NK-92 treated with Interleukin-12 subunit alpha and Interleukin-12 subunit beta, amount 100 ng/mL, for 24 hours (cell line): ENCODE measurements at places on chromosomes 16 and 17.

- DNase-seq = no peak
These were observed 2.4 kb upstream of the SDK2 start for GRCh38 chr17:73646409-73647300.

GRCh38 chr16:46743232-46743719, 4.9 kb downstream of the MYLK3 start:
- no peak for DNase-seq

DNA sequence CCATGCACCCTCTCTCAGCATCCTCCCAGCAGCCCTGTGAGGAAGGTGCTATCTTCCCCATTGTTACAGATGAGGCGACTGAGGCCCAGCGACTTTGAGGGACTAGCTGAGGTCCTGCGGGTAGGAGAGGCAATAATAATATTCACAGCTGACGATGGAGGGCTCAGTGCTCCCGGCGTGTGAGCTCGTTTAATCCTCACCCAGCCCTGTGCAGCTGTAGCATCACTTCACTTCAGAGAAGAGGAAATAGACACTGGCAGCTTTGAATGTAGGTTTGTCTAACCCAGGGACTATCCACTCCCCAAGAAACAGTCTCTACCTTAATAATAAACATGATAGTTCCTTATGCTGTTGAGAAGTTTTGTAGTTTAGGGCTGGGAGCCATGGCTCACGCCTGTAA, 21.6 kb downstream of the LASP1 start:
- DNase-seq = no peak

GRCh38 chr16:68539711-68540239, 684 bp downstream of the ZFP90 start:
- DNase-seq = no peak

DNA sequence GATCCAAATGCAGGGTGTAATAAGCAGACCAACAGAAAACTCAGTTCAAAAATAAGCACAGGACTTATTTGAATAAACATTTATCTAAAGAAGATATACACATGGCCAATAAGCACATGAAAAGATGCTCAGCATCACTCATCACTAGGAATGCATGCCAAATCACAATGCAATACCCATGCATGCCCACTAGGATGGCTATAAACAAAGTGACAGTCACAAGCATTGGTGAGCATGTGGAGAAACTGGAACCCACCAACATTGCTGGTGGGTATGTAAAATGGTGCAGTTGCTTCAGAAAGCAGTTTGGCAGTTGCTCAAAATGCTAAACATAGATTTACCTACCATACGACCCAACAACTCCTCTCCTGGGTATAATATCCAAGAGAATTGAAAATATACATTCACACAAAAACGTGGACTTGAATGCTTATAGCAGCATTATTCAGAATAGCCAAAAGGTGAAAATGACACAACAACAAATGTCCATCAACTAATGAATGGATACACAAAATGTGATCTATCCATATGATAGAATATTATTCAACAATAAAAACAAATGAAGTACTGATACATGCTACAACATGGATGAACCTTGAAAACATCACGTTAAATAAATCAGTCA, 20.1 kb downstream of the UBE2O start:
- no peak for DNase-seq

DNA sequence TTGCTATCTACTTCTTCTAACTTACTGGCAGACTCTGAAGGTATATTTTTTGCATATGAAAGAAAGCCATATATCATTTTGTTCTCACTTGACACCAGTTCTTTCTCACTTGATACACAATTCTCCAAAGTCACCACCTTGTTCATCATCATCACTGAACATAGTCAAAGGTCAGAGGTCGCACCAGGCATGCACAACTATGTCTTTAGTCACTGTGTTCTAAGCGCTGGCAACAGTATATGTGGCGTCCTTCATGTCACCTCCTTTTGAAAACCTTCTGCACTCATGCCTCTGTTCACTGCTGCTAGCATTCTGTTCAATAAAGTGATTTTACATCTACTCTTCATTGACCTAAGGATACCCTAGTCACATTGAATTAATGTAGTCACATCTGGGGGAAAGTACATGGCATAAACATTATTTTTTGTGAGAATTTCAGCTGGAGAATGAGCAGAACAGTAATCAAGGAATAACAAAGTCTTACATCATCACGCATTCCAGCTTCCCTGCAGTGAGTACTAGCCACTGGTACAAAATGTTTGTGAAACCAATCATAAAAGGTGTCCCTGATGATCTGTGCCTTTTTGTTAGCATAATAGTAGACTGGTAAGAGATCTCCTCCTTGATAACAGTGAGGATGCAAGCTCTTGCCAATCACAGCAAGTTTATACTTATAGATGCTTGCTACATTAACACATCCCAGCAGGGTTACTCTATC, 20.5 kb upstream of the TBX4 start:
- no peak for DNase-seq

- DNase-seq = peak; percentile 86
These were observed 42.6 kb upstream of the SKAP1 start for GRCh38 chr17:48472411-48473281.

- no peak for DNase-seq
These were observed 55.0 kb upstream of the MEAK7 start for GRCh38 chr16:84559311-84559932.

DNA sequence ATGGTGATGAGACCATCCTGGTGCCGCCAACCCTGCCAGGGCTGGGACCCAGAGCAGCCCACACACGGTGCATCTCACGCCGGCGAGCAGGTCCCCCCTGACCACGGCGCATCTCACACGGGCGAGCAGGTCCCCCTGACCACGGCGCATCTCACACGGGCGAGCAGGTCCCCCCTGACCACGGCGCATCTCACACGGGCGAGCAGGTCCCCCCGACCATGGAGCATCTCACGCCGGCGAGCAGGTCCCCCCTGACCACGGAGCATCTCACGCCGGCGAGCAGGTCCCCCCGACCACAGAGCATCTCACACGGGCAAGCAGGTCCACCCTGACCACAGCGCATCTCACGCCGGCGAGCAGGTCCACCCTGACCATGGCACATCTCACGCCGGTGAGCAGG, 59.2 kb downstream of the MRM3 start:
- DNase-seq = no peak

DNA sequence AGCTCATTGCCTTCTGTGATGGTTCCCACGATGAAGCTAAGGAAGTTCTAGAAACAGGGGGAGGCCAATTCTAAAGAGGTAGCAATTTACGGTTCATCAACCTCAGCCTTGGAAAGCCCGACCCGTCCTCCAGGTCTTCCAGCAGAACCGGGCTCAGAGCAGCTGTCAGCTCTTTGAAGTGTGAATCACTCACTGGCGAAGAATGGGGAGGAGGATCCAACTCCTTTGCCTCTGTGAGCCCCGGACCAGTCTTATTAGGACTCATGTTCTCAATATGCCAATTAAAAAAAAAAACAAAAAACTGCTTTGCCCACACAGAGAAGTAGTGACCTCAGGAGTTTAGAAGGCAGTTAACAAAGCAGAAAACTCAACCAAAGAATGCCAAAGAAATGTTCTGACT, 31.4 kb downstream of the STX8 start:
- no peak for DNase-seq

GRCh38 chr17:80132906-80133625, 13.9 kb downstream of the EIF4A3 start:
- DNase-seq = no peak

DNA sequence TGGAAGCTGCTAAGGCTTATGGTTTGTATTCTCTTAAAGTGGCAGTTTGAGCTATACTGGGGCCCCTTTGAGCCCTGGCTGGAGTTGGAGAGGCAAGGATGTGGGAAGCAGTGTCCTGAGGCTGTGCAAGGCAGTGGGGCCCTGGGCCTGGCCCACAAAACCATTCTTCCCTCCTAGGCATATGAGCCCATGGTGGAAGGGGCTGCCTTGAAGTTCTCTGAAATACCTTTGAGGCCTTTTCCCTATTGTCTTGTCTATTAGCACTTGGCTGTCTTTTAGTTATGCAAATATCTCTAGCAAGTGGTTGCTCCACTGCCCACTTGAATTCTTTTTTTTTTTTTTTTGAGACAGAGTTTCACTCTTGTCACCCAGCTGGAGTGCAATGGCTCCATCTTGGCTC, 119.2 kb downstream of the PCTP start:
- DNase-seq = no peak

GRCh38 chr17:55452139-55452790, 30.6 kb upstream of the MMD start:
- DNase-seq = no peak

- DNase-seq = no peak
These were observed 53.0 kb upstream of the MEAK7 start for GRCh38 chr16:84557504-84557903.

GRCh38 chr17:73480740-73481139, 163.5 kb downstream of the SDK2 start:
- DNase-seq = no peak

DNA sequence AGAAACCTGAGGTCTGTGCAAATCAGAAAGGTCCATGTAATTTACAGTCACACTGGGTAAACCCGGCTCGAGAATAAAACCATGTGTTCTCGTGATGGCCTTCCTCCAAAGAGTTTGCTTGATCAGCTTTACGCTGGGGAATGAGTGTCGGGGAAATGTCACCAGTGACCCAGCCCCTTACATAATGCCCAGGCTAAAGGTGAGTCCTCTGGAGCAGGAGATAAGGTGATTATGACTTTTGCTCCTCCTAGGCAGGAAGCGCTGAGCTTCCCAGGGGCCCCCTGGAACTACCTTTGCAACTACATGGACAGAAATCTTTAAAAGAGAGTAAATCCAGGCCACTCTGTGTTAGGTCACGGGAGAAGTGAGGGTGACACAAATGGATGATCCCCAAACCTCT, 15.7 kb downstream of the SLC6A4 start:
- DNase-seq = no peak

DNA sequence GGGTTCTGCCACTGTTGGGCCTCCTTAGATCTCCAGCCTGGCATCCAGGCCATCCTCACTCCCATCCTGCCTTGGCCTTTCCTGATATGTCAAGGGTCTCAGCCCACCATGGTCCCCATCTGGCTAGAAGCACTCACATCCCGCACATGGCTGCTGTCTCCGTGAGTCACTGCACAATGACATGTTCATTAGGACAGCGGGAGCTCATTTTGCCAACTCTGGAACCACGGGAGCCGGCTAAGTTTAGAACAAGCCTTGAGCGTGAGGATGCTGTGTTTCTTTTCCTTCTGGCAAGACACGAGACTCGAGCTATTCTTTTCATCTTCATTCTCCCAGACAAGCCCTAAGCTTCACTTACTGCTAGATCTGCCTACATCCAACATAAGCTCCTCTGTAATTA, 65.7 kb upstream of the KSR1 start:
- DNase-seq = no peak

GRCh38 chr16:58121132-58121531, 8.0 kb downstream of the CFAP20 start:
- DNase-seq = no peak

DNA sequence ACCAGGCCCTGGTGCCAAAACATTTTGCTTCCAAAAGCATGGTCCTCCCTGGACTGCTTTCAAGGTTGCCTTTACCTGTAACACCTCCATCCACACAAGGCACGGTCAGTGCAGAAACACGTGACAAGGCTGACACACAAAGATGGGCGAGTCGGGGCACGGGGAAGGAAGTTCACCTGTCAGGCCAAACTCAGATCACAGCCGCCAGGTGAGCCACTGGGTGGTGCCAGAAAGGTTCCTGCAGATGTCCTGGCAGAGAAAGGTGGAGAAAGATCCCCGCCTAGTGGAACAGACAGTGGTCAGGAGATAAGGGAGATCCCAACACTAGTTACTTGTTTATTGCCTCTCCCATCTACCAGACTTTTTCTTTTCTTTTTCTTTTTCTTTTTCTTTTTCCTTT, 155.3 kb downstream of the AIPL1 start:
- no peak for DNase-seq

DNA sequence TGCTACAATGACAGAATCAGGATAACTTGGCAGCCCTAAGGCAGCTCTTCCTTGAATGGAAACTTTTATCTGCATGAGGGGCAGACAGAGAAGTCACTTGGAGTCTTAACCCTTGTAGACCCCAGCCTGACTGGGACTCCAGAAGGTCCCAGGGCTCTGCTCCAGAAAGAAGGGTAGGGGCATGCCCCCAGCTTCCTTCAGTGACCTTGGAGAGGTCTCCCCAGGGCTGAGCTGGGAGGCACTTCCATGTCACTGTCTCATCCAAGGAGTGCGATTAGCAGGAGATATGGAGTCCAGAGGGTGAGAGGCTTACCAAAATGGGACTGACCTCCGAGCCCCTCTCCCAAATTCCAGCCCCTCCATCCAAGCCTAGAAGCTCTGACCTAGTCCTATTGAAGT, 3.4 kb upstream of the NLRC5 start:
- no peak for DNase-seq

DNA sequence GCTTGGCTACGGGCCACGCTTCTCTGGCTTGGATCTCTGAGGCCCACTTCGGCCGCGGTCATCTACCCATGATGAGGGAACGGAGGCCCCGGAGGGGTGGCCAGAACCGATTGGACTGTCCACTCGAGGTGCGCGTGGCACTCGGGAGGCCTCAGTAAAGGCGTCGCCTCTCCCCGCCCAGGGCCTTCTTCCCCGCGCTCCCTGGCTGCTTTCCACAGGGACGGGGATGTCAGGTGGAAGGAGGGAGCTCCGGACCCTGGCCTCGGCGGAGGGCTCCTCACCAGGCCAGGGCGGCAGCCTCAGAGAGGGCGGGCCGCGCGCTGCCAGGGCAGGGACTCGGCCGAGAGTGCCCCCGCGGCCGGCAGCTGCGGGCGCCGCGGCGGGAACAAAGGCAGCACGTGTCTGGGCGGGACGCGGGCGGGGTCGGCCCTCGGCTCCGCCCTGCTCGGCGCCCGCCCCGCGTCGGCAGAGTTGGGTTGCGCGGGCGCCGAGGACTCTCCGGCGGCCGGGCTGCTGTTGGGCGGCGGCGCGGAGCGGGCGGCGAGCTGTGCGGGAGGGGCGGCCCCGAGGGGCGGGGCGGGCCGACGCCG, 587 bp upstream of the CDK5R1 start:
- no peak for DNase-seq

DNA sequence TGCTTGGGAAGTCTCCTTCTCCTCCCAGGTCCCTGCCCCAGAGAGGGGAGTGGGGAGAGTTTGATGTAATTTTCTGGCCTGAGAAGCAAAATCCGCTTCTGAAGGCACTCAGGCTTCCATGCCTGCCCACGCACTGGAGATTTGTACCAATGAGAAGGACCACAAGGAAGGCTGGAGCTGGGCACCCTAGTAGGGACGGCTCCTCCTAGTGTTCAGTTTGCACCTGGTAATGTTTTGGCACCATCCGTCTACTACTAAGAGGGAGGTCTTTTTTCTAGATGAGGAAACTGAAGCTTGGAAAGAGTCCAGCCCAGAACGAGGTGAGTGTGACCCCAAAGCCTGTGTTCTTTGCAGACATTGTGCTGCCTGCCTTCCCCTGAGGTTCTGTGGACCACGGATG, 83.6 kb upstream of the NLRP1 start:
- no peak for DNase-seq
